Activated CD8-positive, alpha-beta memory T cell treated with anti-CD3 and anti-CD28 coated beads, Interleukin-2, amount 50 U/mL, for 48 hours (primary cell): ENCODE measurements at places on chromosomes 13 and 19.

- no peak for DNase-seq
Measured at GRCh38 chr13:32284927-32285632, 30.1 kb downstream of the ZAR1L start.

- no peak for DNase-seq
Measured at GRCh38 chr13:47628666-47629065, 372.4 kb downstream of the SUCLA2 start.

DNA sequence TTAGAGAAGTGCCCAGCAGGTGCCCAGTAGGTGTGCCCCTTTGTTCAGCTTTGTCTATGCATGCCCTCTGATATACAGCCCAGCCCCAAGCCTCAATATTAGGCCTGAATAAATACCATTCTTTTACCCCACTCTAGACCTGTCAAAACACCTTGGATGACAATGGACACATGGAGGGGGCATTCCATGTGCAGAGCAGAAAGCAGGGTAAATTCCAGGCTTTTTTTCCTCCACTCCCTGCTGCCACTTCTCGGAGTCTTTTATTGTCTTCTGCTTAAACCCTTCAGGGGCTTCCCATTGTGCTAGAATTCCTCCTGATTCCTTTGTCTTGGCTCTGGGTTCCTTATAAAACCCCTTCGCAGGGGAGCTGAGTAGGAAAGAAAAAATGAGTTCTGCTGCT, 5.8 kb upstream of the FRY start:
- no peak for DNase-seq

- DNase-seq: peak; percentile 68
Measured at GRCh38 chr19:49614096-49614833, 23.3 kb downstream of the PRR12 start.

DNA sequence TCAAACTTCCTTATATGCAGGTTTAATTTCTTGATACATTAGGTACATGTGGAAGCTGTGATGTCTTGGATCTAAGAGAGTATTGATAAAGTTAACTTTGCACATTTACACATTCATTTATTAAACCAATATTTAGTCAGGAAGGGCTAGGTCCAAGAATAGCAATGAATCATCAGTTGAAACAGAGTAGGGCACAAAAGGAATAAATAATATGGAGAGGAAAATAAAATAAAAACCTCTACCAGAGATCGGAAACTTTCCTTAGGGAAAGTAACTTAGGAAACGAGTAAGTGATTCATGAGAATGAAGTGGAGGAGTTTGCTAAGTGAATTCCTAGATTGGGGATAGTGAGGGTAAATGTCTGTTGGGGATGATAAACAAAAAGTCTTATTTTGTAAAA, 259.4 kb upstream of the DACH1 start:
- DNase-seq: no peak
